Memory B cell (primary cell): ENCODE measurements at places on chromosomes 6 and 20.

DNA sequence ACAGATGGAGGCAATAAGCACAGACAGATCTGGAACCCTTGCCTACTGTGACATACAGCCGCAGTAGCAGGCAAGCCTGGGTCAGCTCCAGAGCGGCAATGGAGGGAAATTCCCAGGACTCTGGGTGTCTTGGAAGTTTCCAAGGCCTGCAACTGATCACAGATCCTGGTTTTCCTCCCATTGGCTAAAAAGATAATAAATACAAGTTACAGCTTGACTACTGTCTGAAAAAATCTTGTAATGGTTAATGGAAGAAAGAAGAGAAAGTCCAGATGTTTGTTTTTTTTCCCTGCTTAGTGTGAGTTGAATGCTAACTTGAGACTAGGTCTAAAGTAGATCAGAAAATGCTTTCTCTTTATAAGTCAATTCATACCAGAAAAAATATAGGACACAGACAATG is 307.6 kb downstream of the ALDH8A1 start:
- DNase-seq: no peak

GRCh38 chr6:41255638-41256246 is 27.6 kb downstream of the TREML4 start:
- no peak for DNase-seq

- no peak for DNase-seq
Measured at GRCh38 chr6:45606831-45607400, 229.2 kb upstream of the SUPT3H start.

DNA sequence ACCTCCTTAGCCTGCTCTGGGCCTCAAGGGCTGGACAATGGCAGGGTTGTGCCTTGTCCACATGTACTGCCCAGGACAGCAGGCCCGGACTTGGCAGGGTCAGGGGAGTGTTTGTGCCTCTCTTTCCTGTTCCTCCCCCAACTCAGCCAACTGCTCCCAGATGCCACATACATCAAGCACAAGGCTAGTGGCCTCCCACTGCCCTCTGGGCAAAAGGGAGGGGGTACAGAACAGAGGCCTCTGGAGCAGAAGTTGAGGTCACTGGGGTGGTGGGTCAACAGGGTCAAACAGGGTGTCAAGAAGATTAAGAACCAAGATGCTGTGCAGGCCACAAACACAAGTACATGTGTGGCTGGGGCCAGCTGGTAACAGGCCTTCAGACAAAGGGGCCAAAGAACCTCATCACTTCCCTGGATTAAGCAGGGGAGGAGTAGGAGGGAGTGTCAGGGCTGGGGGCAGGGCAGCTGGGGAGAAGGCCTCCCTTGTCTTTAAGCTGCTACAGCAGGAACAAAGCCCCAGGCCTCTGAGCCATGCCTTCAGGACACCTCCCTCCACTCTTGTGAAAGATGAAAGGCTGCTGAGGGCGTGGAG is 36.0 kb downstream of the KCNK5 start:
- no peak for DNase-seq

GRCh38 chr6:133350928-133351327 is 109.8 kb downstream of the EYA4 start:
- no peak for DNase-seq

GRCh38 chr6:31580438-31580740 is 1.8 kb downstream of the LTB start:
- DNase-seq: no peak

DNA sequence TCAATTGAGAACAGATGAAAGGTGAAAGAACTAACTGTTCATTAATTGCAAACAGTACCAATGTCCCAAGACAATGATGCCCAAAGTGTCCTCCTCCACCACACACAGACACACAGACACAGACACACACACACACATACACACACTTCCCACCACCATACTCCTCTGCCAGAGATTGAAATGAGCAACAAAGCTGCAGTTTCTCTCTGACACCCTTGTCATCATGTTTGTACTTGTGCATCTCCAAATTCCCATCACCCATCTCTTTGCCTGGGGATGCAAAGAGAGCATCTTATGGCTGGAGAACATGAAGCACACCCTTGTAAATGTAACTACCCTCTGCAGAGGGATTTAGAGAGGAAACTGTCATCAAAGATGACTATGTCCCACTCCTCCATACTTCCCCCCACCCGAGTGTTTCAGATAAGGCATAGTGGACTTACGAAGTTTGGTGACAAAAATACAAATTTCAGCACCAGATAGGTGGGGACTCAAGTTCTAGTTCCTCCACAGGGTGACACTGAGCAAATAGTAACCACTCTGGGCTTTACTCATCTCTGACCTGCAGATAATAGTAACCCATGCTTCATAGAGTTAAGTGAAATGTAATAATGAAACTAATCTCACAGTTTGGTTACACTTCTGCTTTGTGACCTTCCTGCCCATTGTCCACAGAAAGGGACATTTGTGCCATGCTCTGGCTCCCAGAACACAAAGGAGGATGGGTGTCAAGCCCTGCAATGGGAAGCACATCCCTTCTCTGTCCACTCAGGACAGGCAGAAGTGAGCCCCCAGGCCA is 8.7 kb downstream of the MAFB start:
- DNase-seq: no peak

DNA sequence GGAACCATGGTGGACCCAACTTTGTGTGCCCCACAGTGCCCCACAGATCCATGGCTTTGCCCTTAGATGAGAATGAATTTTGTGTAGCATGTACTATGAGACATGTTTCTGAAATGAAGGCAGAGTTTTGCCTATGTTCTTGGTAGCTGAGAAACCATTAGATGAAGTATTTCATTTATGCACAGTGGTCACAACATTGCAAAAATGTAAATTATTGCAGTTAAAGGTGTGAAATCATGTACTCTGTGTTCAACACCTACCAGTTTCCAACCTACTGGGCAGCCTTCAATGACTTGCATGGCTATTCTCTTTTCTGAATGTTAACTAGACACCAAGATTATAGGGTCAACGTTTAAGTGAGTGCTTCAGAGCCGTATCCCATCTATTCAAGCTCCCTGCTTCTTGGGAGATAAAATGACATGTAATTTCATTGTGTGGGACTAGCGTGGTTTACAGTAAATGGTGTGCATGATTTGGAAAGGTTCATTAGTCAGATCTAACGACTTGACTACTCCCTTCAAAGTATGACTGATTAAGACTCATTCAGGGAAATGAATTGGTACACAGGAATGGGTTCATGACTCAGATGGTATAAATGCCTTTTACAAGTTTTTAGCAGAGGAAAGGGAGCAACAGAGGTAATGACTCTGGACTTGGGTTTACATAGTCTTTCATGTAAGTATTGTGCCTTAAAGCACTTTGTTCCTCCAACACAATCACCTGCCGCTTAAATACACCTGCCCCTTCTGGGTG is 106.1 kb upstream of the AKIRIN2 start:
- no peak for DNase-seq

- DNase-seq: no peak
Measured at GRCh38 chr6:143896126-143896860, 32.0 kb downstream of the ZC2HC1B start.

DNA sequence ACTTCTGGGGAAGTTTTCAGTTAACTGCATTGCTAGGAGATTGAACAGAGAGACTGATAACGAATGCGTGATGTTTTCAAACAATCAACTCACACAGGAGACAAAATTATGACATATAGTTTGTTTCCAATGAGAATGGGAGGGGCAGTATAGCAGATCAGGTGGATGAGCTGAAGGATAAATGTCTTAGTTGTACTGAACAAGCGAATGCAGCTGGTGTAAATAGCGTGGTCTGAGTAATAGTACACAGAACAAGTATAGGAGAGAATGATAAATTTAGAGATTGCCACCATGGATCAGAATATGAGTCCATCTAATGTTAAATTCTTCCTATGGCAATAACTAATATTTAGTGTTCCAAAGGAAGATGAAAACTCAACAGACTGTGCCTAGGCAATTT is 858.6 kb downstream of the EYS start:
- no peak for DNase-seq

GRCh38 chr6:155050311-155050710 is 55.2 kb downstream of the TIAM2 start:
- DNase-seq: no peak

- no peak for DNase-seq
Measured at GRCh38 chr6:128078276-128078675, 177.4 kb upstream of the THEMIS start.

DNA sequence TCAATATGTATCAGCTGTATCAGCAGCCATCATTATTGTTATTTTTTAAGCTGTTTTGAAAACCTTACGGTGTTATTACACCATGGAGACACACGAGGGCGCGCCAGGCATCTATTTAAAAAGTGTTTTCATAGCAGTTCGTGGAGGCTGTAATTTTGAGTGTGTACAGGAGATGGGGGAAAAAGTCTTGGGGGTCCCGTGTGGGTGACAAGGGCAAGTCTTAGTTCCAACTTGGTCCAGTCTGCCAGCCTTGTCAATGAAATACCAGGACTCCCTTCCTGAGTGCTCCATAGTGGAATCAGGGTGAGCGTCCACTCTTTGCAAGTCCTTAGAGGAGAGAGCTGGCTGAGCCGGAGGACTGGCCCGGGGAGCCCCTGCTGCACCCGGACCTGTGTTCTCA is 43.3 kb downstream of the SLC2A10 start:
- DNase-seq: peak; percentile 43

- no peak for DNase-seq
Measured at GRCh38 chr6:52672412-52673025, 1.6 kb downstream of the TMEM14A start.

- DNase-seq: no peak
Measured at GRCh38 chr6:154218787-154219186, 137.8 kb downstream of the IPCEF1 start.

DNA sequence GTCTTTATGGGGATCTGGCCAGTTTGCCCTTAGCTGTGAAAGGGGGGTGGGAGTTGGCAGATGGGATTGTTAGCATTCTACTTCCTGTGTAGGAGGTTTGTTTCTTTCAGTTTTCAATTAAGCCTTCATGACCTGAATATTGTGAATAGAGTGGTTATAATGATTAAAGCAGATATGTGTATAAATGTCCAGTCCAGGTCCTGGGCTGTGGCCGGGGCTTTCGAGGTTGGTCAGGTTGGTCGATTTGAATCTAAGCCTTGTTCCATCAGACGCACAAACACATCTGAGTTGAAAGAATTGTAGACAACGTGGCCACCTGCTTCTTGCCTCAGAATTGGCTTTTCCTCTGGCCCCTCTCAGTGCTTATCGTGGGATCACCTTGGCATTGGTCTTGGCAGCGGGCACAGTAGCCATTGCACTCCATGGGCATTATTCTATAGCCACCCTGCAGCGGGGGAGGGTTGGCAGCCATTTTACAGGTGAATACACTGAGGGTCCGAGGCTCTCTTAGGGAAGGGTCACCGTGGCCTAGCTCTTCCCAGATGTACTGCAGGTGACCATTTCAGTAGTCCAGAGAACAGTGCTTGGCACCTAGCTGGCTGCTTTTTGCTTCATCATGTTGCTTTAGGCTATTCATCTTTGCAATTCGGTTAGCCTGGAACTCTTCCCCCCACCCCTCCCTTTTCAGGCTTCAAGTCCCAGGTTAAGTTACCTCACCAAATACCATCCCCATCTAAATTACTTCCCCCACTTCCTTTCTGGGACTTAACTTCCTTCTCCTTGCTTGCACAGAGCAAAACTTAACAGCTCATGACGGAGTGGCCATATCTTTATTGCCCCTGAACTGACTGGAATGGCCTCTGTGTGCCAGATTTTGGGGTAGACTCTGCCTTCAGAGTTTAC is 1.1 kb downstream of the RNF114 start:
- DNase-seq: no peak

DNA sequence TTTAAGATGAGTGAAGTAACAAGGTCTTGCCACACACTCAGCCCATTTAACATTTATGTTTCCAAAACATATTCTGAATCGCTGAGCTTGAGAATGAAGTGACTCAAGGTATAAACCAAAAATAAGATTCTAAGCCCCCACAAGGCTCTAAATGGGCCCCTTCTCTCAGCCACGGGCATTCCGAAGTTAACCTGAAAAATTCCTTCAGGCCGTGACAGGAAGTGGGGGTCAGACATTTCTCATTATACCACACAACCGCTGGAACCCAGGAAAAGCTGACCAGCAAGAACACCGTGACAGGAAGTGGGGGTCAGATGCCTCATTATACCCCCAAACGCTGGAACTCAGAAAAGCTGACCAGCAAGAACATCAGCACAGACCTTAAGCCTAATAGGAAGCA is 247.9 kb downstream of the ERMARD start:
- no peak for DNase-seq

GRCh38 chr6:33908025-33908424 is 104.2 kb upstream of the MLN start:
- no peak for DNase-seq

GRCh38 chr20:40314278-40314677 is 374.8 kb downstream of the MAFB start:
- no peak for DNase-seq

GRCh38 chr20:37356961-37357371 is 11.0 kb downstream of the SRC start:
- no peak for DNase-seq

DNA sequence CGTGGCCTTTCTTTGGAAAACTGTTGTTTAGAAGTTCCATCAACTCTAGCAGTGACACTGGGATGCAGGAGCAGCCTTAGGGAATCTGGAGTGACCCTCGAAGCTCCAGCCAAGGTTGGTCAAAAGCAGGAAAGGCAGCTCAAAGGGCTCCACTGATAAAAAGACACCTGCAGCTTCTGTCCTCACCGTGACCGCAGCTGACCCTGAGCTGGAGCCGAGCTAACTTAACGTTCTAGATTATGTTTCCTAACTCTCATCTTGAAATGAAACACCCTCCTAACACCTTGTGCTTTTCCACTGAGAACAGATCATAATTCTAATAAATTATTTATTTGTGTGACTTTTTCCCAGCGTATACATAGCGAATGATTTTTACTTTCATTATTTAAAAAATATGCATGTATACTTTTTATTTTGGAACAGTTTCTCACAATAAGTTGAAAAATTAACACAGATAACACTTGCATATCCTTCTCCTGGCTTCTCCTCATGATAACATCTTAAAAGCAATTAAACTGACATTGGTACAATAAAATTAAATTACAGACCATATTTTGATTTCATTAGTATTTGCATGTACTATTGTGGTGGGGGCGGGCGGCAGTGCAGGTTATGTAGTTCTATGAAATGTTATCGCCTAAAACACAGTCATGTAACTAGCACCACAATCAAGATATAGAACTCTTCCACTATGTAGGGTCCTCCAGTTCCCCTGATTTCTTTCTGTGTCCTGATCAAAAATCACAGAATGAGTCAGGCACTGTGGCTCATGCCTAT is 116.1 kb downstream of the MOXD1 start:
- no peak for DNase-seq

GRCh38 chr6:98203170-98203806 is 631.1 kb upstream of the POU3F2 start:
- no peak for DNase-seq

GRCh38 chr6:131683479-131683878 is 17.7 kb downstream of the OR2A4 start:
- DNase-seq: peak; percentile 34

- no peak for DNase-seq
Measured at GRCh38 chr6:25058441-25058840, 122.7 kb upstream of the RIPOR2 start.
